ENCODE measurements at places on chromosomes 3 and 15.
A peak's percentile ranks its signal among the peaks of the same experiment; 100 is the strongest.

DNA sequence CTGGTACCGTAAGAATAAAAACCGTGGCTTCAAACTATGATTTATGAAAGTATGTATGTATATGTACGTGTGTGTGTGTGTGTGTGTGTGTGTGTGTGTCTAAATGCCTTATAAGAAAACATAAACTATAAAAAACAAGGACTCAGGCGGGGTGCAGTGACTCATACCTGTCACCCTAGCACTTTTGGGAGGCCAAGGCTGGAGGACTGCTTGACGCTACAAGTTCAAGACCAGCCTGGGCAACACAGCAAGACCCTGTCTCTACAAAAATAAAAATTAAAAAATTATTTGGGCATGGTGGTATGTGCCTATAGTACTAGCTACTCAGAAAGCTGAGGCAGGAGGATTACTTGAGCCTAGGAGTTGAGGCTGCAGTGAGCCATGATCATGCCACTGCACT, 29.1 kb downstream of the CCPG1 start:
- DNase-seq = no peak

- no peak for DNase-seq
These were observed 7.6 kb downstream of the GPD1L start for GRCh38 chr3:32113981-32114545.

DNA sequence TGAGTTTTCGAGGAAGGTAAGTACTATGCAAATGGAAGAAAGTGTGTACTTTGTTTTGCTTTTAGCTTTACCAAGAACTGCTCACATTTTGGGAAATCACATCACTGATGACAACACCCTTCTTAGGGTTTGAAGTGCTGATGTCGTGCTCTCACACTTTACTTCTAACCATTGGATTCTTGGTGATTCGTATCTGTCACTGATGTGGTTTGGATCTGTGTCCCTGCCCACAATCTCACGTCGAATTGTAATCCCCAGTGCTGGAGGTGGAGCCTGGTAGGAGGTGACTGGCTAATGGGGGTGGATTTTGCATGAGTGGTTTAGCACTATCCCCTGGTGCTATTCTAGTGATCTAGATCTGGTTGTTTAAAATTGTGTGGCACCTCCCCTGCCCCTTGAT, 75.4 kb upstream of the RGMA start:
- DNase-seq = no peak

GRCh38 chr3:13878281-13879101, 1.4 kb downstream of the WNT7A start:
- DNase-seq = peak; percentile 73

GRCh38 chr15:28943611-28944230, 57.9 kb downstream of the APBA2 start:
- no peak for DNase-seq

DNA sequence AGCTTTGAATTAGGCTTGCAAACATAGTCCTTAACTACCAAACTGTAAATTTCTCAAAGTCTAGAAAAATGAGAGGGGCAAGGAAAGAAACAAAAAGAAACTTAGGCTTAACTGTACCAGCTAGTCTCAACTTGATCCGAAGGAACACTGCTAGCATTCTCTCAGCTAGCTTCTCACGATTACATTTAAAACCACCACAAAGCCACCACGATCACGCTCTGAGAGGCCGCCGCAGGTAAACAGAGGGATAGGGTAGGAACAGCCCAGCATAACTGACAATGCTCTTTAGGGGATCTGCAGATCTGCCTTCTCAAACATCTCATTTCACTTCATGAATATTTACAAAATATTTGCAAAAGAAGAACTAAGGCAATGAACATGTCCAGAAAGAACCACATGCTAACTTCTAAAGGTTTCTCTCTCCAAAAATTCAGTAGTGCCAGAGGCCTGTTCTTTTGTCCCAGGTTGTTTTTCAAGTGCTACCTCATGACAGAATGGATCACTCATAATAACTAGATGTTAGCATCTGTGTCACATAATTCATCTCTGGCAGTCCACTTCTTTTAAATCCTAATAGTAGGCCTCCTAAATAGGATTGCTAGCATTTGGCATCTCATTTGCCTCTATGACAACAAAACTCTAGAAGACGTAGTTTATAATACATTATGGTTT, 18.9 kb downstream of the VGLL4 start:
- no peak for DNase-seq

- DNase-seq = no peak
These were observed 13.0 kb upstream of the TJP1 start for GRCh38 chr15:29835301-29835700.

- no peak for DNase-seq
These were observed 472.5 kb upstream of the MCTP2 start for GRCh38 chr15:93758824-93759223.

GRCh38 chr3:80079886-80080285, 312.1 kb upstream of the ROBO1 start:
- DNase-seq = no peak

GRCh38 chr3:125062904-125063618, 7.3 kb upstream of the HEG1 start:
- DNase-seq = no peak

GRCh38 chr15:31997711-31998110, 32.6 kb upstream of the CHRNA7 start:
- DNase-seq = no peak

GRCh38 chr15:43487271-43487895, 5.6 kb downstream of the TP53BP1 start:
- DNase-seq = no peak

DNA sequence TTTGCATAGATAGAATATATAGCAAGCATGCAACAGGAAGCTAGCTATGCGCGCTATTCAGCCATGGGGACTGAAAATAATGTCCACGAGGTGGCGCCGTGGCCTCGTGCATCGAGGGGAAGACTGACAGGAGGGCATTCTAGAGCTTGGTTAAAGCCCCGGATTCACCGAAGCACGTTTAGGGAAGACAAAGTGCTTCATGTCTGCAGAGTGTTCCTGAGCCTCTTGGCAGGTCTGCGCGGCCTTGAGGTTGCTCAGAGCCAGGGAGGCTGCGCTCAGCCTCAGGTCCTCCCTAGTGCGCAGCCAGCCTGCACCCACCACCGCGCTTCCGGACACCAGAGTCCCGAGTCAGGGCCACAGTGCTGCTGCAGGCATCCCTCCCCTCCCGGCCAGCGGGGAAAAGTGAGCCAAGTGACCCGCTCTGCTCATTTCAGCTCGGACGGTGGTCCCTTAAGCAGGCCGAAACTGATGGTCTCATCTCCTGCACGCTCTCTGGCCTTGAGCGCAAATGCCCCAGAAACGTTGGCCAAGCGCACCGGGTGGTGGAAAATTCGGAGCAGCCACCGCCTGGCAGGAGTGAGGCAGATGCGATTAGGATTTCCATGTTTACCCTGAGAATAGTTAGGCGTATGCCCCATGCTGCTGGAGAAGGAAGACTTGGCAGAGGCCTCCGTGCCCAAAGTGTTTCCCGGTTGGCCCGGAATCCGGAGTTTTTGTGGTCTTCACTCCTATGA, 24.8 kb downstream of the GABRA5 start:
- no peak for DNase-seq

- peak; percentile 65 for DNase-seq
These were observed 353.2 kb upstream of the PROK2 start for GRCh38 chr3:72137865-72138861.

DNA sequence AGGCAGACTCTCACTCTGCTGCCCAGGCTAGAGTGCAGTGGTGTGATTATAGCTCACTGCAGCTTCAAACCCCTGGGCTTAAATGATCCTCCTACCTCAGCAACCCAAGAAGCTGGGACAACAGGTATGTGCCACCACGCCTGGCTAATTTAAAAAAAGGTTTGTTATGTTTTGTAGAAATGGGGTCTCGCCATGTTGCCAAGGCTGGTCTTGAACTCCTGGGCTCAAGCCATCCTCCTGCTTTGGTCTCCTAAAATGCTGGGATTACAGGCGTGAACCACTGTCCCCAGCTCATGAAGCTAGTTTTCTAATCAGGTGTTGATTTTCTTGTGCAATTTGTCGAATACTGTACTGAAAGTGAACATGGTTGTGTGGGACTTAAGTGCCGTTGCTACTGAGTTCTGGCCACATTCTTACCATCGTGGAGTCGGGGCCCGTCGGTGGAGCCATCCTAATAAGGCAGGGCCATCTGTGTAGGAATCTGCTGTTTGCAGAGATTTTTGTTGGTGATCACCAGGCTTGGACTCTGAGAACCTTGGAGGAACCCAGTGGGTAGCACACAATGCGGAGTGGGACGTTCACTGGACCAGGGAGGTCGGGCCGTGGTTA, 193.2 kb downstream of the GOLGA6L6 start:
- no peak for DNase-seq

DNA sequence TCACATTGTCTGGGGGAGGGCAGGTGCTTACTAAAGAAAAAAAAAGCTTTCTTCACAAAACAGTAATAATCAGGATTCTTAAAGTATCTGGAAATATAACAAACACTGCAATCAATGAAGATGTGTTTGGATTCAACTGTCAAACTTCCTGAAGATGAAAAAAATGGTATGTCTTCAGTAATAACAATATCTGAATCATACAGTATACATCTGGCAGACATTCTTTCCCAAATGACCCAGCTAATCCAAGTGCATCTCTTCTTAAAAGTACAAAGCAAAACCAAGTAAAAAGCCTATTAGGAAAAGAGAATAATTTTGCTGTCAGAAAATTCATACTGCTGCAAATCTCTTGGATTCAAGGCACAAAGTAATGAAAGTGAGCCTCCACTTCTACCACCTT, 145.0 kb upstream of the MCTP2 start:
- DNase-seq = no peak

GRCh38 chr15:54045397-54045796, 67.2 kb downstream of the UNC13C start:
- DNase-seq = no peak

- DNase-seq = peak; percentile 79
These were observed 182.4 kb downstream of the SHQ1 start for GRCh38 chr3:72665701-72666446.

- DNase-seq = peak; percentile 37
These were observed 37.7 kb downstream of the FAM174B start for GRCh38 chr15:92617549-92618520.

GRCh38 chr3:108661699-108662098, 72.2 kb downstream of the DZIP3 start:
- no peak for DNase-seq

- peak; percentile 63 for DNase-seq
These were observed 252.2 kb upstream of the TBL1XR1 start for GRCh38 chr3:177449360-177450006.

DNA sequence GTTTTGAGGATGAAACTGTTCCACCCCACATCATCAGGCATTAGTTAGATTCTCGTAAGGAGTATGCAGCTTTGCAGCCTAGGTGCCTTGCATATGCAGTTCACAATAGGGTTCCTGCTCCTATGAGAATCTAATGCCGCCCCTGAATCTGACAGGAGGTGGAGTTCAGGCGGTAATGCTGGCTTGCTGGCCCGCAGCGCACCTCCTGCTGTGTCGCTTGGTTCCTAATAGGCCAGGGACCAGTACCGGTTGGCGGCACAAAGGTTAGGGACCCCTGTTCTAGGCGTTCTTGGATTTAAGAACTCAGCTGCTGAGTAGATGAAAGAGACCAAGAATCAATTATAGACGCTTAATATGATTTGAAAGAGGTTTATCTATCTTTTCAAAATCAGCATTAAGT, 595.4 kb downstream of the CADM2 start:
- DNase-seq = no peak

DNA sequence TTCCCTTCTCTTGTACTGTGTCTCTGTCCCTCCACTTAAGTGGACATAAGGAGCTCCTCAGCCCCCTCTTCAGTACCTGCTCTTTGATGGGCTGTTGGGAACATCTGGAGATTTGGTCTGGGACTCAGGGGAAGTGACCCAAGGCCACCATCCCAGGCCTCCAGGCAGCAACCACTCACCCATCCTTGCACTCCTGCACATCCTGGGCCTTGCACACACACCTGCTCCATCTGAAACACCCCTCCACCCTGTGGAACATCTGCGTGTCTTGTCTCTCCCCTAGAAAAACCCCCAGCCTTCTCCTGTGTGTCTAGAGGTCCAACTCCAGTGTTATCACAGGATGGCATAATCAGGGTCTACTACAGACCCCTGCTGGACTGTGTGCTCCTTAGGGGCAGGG, 74.3 kb downstream of the ABTB1 start:
- DNase-seq = peak; percentile 22

- no peak for DNase-seq
These were observed 7.5 kb downstream of the EPHB1 start for GRCh38 chr3:134802428-134803050.

- no peak for DNase-seq
These were observed 65.6 kb upstream of the CTXND1 start for GRCh38 chr15:80317389-80318182.

GRCh38 chr15:27867861-27868260, 231.3 kb downstream of the OCA2 start:
- DNase-seq = no peak

DNA sequence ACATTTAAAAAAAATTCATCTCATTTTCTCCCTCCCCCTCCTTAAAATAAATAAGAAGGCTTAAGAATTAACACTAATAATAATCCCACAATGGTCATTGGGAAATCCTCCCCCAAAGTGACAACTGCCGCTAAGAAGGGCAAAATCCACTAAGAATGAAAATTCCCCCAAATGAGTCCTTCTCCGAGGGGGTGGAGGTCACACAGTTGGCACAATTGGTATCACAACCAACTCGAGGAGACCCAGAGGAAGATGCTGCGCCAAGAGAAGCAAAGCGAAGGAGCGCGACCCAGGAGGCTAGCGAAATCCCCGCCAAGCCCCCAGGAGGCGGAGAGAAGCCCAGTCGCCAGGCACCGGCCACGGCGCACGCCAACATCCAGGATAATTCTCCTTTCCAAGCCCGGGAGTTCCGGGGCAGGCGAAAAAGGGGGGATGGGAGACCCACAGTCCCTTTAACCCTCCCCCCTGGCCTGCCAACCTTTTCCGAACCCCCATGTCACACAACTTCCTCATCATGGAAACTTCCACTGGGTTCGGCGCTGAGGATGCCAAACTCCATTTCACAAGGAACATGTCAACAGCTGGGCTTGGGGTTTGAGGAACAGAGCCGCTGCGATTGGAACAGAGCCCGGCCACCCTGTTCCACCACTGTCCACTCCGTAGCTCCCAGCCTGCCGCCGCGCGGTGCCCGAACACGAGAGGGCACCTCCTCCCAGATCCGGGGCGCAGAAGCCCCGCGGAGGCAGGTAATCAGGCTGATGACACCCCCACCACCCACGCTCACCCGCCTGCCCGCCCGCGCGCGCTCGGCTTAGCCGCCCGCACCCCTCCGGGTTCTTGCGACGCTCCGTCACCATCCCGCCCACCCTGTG, 668 bp downstream of the THRB start:
- DNase-seq = no peak

GRCh38 chr3:50369012-50369670, 9.8 kb upstream of the TMEM115 start:
- no peak for DNase-seq

DNA sequence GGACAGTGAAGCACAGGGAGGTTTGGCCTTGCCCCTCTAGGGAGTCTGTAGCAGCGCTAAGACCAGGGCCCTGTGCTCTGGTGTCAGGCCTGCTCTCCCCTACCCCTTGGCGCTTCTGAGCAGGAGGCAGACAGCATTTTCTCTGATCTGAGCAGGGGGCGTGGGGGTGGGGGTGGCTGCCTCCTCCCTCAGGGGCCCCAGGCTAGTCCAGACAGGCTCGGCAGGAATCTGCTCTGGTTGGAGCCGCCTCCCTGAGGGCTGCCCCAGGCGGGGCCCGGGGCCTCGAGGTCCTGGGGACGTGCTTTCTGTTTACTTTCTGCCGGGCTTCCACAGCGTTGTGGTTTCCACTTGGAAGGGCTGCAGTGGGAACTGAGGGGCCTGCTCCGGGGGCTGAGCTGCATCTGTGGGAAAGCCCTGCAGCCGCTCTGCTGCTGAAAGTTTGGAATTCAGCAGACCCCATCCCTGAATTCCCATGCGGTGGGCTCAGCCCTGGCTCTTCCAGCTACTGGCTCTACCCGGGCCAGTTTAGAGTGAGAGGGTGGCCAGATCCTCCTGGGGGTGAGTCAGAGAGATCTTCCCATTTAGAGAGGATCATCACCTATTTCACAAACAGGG, 105.4 kb downstream of the LINGO1 start:
- peak; percentile 43 for DNase-seq

Data from activated effector memory CD4-positive, alpha-beta T cell treated with anti-CD3 and anti-CD28 coated beads, Interleukin-2, amount 50 U/mL, for 16 hours (primary cell).